ENCODE measurements at places on chromosomes 3 and 15.

- DNase-seq = no peak
Measured at GRCh38 chr3:34056951-34057390, 258.5 kb downstream of the PDCD6IP start.

GRCh38 chr3:87148020-87148419 is 79.1 kb upstream of the CHMP2B start:
- no peak for DNase-seq

DNA sequence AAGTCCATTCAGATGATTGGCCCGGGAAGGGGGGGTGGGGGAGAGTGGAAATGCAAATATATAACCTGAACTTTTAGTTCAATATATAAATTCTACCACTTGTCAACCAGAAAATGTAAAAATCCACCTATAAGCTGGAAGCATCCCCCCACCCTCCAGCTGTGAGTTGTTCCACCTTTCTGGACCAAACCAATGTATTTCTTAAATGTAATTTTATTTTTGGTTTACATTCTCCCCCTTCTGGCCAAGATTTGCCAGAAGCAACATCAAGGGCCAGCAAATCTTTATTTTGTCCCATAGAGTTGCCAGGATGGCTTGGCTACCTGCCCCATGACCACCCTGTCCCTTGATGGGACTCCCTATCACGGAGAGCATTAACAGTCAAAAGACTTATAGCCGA is 545.7 kb downstream of the TBL1XR1 start:
- DNase-seq = no peak

GRCh38 chr3:23619705-23620637 is 185.8 kb upstream of the UBE2E1 start:
- no peak for DNase-seq

- DNase-seq = no peak
Measured at GRCh38 chr3:120331076-120331475, 18.1 kb downstream of the LRRC58 start.

GRCh38 chr3:34782871-34783270 is 856.5 kb upstream of the ARPP21 start:
- DNase-seq = no peak

- DNase-seq = no peak
Measured at GRCh38 chr15:70324001-70324974, 226.6 kb upstream of the TLE3 start.

DNA sequence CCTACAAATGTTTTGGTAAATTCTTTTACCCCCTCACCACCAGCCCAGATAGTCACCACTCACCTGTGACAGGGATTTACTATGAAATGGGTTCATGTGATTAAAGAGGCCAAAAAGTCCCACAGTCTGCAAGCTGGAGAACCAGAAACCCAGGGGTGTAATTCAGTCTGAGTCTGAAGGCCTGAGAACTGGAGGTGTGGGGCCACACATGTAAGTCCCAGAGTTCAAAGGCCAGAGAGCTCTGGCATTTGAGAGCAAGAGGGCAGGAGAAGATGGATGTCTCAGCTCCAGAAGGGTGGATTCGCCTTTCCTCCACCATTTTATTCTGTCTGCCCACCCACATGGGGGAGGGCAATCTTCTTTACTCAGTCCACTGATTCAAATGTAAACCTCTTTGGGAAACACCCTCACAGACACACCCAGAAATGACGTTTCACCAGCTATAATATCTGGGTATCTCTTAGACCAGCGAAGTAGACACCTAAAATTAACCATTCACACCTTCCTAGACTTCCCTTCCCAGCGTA is 11.9 kb downstream of the RTP3 start:
- DNase-seq = no peak

DNA sequence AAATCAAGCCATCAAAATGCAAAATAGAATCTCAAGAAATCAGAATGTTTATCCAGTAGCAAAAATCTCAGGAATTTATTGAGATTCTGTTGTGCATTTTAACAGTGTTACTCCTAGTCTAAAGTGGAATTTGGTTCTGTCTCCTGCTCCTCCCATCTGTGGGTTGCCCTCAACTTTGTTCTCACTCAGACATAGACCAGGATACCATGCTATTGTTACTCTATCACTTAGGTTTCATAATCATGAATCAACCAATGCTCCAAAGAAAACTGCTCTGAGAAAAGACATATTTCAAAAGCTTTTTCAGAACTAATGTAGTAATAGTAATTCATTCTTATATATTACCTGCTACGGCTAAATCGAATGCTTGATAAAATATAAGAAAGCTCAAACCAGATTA is 274.7 kb downstream of the RBMS3 start:
- no peak for DNase-seq

- DNase-seq = no peak
Measured at GRCh38 chr3:25094932-25095685, 333.0 kb upstream of the RARB start.

DNA sequence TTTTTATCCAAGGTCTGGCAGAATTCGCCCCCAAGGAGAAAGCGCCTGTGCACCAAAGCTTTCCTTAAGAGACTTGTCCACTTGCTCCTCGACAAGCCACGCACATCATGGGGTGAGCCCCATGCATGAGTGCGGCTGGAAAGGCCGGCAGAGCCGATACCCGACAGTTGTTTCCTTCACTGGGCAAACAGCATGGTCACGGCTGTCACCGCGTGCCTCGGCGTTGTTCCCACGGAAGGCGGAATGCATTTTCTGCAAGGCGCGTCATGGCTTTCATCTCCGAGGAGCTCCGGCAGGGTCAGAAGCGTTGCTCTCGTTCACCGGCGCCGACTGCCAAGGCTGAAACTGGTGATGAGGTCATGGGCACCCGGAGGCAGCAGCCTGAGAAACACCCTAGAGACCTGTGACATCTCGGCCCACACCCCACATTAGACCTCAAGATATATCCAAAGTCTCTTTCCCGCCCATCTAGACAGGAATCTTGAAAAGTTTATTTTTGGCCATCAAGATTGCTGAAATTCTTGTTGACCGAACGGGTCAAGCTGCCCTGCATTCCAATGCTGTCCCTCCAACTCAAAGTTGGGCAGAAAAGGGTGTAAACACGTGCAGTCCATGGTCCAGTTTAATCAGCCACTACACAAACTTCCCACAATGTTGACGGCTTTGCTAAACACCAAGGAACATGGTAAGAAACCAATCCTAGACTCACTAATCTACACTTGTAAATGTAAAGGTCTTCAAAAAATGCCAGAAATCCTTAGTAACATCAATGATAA is 604 bp upstream of the TJP1 start:
- DNase-seq = no peak
